ENCODE measurements at places on chromosomes 1 and 21. TPM values are rescaled to one million over a fixed set of nuclear protein-coding genes. Genes with fewer than 3 reads are reported as not detected.

The OR10J1 gene
- total RNA-seq = not detected

The TMEM125 gene
- total RNA-seq = not detected

The GNG4 gene
- total RNA-seq = 0.44 TPM

The KIF17 gene
- 1.6 TPM for total RNA-seq

The TMED5 gene
- total RNA-seq = 152 TPM

The FAM151A gene
- total RNA-seq = not detected

The SDF4 gene
- total RNA-seq = 223 TPM

The GREM2 gene
- total RNA-seq = 2.0 TPM

The IL19 gene
- 1.8 TPM for total RNA-seq
